ENCODE measurements at places on chromosomes 6 and 20. TPM values are rescaled to one million over a fixed set of nuclear protein-coding genes. Genes with fewer than 3 reads are reported as not detected.

DNA sequence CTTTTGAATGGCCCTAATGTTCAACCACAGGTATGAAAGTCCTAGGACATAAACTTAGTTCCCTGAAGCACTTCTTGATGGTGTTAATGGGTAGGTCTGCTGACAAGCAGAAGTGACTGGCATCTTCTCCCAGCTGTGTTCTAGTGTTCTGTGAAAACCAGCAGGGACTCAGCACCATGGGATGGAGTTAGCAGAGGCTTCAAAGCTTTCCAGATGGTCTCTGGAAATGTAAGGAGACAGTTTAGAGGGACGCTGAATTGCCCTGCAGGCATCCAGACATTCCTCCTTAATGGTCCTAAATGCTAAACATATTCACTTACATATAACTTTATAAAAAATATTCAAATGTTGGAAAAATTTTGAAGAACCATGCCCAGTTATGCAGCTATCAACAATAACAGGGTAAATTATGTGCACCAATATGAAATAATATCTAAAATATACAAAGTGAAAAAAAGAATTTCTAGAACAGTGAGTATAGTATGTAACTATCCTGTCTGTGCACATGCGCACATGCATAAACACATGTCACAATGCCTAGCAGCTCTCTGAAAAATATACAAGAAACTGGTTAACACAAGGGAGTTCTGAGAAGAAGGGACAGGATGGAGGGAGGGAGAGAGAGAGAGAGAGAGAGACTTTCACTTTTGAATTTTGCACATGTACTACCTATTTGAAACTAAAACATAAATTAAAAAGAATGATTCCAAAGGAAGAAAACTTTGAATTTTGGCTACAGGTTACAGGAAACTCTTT lies 87.2 kb downstream of the PRDM1 start:
- DNase-seq: no peak

DNA sequence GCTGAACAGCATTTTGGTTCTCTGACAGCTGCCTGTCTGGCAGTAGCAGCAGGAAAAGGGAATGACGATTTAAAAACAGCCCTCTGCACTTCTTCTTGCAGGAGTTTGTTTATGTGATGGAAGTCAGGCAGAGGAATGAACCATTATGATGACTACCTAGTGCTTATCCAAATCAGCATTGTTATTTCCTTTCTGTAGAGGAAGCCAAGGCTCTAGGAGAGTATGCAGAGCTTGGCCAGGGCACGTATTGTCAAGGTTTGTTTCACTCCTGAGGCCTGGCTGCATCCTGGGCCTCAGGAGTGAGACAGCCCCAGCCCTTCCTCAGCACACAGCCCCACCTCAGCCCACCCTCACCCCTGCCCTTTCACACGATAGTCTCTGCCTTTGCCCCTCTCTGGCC lies 68.5 kb downstream of the FAM229B start:
- DNase-seq: no peak

GRCh38 chr20:58909585-58909984 lies 57.1 kb downstream of the GNAS start:
- DNase-seq: no peak

- DNase-seq: no peak
Measured at GRCh38 chr6:100353276-100354015, 111.3 kb downstream of the SIM1 start.

GRCh38 chr20:63257629-63258028 lies 3.4 kb upstream of the NKAIN4 start:
- DNase-seq: no peak

DNA sequence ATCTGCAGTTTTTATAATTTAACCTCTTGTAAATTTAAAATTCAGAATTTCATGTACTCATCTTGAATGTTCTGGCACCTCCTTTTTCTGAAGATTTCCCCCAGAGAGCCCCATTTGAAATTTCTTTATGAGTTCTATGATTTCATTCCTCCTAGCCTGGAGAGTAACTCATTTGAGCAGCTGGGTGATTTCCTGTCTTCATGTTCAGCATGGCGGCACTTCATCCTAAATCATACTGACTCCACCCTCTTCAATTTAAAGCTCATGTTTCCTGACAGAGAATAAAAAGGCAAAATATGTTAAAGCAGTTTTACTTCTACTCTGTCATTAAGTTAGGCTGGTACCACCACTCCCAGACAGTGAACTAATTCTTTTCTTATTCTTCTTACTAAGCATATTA lies 250.9 kb upstream of the POU3F2 start:
- DNase-seq: no peak

The TRIM15 gene
- total RNA-seq: not detected

Measured in heart right ventricle (tissue), 16 donors.